ENCODE measurements at places on chromosomes 5 and 9.
A peak's percentile ranks its signal among the peaks of the same experiment; 100 is the strongest.

DNA sequence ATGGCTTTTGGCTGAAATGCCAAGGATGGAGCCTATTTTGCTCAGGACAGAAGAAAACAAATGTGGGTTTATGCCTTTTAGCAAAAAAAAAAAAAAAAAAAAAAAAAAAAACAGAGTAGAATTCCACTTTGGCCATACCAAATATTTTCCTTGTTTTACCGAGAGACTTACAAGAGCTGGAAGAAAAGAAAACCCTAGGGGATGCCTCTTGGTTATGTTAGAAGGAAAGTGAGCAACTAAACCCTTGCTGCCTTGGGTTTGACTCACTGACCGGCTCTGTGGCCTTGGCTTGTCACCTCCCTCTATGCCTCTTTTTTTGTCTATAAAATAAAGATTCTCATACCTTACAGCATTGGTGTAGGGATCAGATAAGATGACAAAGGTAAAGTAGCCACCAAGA lies 69.6 kb upstream of the ABCA1 start:
- DNase-seq = no peak

DNA sequence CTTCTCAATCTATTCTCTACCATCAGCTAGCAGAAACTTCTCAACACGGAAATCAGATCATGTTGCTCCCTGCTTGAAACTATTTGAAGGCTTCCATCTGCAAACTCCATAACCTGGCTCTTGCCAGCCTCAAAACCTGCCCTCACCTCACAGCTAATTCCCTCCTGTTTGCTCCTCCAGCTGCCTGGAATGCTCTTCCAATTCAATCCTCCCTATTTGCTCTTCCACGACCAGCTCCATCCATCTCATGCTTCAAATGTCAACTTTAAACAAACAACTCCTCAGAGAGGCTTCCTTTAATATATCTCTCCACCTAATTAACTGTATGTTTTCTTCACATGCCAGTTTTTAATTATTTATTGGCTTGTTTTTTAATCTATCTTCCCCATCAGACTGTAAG lies 1.5 kb downstream of the PLAA start:
- no peak for DNase-seq

DNA sequence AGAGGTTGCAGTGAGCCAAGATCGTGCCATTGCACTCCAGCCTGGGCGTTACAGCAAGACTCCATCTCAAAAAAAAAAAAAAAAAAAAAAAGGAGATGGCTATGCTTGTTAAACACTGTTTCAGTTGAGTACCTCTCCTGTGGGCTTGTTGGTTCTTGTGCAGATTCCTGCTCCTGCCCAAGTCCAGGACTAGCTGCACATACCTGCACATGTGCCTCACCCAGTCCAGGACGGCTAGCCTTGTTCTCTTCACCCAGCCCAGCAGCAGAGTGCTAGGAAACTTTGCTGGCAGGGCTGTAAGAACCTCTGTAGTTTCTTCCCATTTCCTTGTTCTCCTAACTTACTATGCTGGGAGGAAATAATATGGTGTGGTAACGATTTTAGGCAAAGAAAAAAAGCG lies 234.1 kb upstream of the DMRT1 start:
- no peak for DNase-seq

DNA sequence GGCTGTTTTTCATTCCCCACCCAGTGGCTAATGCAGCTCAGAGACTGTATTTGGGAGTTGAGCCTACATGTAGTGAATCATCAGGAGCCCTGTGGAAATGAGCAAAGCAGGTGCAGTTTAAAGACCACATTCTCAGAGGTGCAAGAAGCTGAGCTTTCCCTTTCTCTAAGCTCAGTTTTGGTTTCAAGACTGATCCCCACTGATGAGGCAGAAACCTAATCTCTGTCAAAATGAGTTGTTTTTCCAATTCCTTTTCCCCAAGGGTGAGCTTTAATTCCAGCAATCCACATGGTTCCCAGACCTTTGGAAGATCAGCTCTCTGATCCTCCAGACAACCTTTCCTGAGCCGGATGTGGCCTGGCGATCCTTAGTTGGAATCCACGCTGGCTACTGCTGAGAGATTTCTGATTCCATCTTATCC lies 420.5 kb downstream of the EBF1 start:
- no peak for DNase-seq

- no peak for DNase-seq
Measured at GRCh38 chr5:126544087-126544740, 50.8 kb downstream of the ALDH7A1 start.

DNA sequence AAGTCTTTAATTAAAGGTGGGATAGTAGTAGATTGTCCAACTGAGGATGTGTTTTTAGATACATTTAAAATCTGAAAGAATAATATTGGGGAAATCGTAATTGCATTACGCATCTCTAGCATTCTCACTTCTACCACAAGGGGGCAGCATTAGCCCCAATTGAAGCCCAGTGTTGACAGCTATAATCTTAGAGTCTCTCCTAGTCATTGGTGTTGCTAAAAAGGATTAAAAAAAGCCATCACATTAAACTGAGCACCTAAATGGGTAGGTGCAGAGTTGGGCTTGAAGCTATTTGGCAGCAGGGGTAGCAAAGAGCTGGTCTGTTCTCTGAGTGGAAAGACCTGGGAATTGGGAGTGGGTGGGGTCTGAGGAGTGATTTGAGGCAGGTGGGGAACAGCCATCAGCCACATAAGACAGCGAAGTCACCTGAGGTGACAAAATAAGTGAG lies 177.2 kb downstream of the OSTF1 start:
- peak; percentile 4 for DNase-seq

DNA sequence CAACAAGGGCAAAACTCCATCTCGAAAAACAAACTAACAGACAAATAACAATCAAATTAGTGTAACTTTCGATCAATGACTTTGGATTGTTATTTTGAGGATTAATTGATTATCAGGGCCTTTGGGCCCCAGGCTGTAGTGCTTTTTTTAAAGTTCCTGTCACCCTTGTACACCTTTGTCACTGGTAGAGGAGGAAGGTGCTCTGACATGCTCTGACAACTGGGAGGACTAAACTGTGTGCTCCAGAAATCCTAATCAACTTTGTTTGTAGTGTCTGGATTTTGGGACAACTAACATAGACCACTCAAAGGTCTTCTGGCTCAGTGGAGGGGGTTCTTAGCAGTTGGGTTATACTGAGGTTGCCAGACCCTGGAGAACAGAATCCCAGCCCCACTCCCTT lies 1.8 kb downstream of the TXN start:
- DNase-seq = no peak

DNA sequence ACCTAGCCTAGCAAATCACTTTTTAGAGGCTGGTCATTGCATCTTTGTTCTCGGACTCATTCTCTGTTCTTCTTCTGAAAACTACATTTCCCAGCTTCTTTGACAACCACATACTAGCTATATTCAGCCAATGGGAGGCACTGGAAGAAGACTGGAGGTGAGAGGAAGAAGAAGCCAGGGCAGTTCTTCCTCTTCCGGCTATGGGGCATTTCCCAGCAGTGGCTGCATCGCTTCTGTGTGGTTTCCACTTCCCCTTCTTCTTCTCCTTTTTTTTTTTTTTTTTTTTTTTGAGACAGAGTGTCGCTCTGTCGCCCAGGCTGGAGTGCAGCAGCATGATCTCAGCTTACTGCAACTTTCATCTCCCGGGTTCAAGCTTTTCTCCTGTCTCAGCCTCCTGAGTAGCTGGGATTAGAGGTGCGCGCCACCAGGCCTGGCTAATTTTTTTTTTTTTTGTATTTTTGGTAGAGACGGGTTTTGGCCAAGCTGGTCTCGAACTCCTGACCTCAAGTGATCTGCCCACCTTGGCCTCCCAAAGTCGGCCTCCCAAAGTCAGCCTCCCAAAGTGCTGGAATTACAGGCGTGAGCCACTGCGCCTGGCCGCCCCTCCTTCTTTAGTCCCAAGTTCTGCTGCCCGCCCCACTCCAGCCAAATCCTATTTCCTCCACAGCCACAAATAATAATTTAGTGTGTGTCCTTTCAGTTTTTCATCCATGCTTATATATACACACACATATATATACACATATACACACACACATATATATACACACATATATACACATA lies 6.9 kb upstream of the UBAP1 start:
- DNase-seq = peak; percentile 48

- DNase-seq = no peak
Measured at GRCh38 chr5:158995694-158996173, 104.0 kb downstream of the EBF1 start.

- no peak for DNase-seq
Measured at GRCh38 chr5:6752782-6753181, 39.5 kb downstream of the TENT4A start.

- DNase-seq = no peak
Measured at GRCh38 chr9:123149067-123149466, 115.6 kb downstream of the GPR21 start.

DNA sequence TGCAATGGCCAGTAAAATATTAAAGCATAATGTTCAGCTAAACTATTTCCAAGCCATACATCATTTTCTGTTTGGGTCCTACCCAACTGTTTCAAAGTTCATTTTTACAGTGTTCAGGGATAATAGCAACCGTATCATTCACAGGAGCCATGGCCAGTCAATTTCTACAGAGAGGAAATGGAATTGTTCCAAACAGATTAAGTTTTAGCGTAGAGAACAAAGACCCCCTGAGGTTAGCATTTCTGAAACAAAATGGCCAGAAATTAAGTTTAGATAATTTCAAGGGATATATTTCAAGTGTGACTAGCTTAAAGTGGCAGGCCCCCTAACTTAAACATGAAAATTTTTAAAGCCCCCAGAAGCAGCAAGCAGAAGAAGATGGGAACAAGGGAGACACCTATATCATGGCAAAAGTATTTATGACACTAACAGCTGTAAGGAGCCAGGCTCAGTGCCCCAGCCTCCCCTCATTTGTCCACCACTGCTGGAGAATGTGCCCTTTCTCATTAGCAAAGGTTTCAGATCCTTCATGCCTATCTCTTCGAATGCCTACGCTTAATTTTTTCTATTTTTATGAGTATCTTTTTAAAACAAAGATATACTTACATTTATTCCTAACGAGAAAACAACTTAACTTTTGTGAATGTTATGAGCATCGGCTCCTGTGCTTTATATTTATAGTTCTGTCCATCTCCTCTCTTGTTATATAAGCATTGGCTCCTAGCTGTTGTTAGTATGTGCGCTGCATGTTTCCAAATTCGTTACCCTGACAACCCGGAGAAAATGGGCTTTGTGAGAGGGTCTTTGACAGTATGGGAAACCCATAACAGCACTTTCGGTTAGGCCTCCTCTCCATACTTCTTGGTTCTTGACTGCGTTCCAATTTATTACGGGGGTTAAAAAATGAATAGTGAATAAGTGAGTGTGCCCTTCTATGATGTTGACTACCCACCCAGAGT lies 116.3 kb downstream of the MED27 start:
- no peak for DNase-seq

- DNase-seq = no peak
Measured at GRCh38 chr5:149641000-149641576, 59.8 kb downstream of the ARHGEF37 start.

DNA sequence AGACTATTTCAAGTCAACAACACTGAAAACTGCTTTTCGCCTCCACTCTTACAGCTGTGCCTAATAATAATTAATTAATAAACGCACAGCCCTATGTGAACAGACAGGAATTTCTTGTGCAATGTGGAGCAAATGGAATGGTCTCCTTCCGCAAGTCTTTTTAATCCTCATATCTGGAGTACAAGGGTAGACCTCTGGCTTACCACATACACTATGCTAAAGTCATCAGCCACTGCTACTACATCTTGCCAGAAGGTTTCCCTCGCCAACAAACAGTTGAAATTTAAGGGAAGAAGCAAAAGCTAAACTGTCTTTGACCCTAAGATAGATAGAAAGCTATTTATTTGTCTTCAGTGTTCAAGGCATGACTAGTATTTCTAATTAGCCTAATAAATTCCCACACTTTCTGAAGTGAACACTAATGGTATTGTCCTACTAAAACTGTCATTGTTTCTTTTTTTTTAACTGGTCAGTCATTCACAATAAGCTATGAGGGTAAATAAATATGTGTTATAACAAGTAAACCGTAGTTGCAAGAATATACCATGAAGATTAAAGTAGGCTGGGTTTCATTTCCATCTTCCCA lies 63.9 kb downstream of the GOLPH3 start:
- no peak for DNase-seq
